IPS DF 19.7 (cell line): ENCODE measurements at places on chromosomes 6 and 20.

GRCh38 chr6:29552512-29553051 is 7.0 kb downstream of the UBD start:
- no peak for DNase-seq

- DNase-seq, result no peak
Measured at GRCh38 chr20:42051921-42052320, 433.7 kb upstream of the CHD6 start.

DNA sequence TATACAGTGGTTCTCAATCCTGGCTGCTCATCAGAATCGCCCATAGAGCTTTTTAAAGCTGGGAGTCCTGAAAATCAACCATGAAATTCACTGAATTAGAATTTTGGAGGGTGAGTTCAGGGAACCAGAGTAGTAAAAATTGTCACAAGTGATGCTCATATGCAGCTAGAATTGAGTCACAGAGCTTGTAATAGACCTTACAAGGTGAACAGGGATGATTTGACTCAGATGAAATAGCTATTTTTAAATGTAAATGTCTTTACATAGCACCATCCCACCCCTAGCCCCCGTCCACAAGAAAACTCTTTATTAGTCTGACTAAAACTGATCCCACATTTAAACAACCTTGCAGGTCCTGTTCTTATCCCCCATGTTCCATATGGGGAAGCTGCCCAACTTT is 531.7 kb downstream of the LMBRD1 start:
- DNase-seq, result no peak

DNA sequence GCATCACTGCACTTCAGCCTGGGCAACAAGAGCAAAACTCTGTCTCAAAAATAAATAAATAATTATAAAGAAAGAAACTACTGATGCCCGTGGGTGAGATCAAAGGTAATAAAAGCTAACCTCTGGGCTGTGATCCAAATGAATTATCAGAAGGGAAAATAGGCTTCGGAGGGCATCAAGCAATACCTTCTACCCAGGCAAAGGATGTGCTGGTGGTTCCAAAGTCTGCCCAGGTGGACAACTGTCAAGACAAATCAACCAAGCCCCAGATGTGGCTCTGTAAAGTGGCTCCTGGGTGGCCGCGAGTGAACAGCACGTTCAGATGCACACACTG is 95.6 kb downstream of the SCML4 start:
- DNase-seq, result no peak

DNA sequence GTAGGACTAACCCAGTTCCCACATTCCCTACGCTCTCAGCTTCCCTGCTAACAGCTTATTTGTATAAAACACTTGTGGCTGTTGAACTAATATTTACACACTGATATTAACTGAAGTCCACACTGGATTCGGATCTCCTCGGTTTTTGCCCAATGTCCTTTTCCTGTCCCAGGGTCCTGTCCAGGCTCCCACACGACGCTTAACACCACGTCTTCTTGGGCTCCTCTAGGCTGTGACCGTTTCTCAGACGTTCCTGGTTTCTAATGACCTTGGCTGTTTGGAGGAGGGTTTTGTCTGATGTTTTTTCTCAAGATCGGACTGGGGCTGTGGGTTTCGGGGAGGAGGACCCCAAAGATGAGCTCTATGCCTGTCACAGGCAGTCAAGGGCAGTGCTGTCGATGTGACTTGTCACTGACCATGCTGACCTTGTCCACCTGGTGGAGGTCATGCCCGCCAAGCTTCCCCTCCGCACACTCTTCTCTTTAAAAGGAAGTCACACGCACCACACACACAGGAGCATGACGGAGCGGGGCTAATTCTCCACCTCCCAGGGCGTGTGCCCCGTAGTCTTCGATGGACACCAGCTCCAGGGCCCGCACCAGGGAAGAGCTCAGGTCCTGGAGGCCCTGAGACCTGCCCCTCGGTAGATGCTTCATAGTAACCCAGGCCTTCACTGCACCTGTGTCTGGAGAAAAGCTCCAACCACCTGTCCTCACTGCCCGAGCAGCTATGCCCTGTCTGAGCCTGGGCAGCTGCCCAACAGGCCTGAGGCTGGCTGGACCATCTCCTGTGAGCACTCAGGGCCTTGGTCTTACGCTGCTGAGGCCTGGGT is 72.0 kb downstream of the TTLL2 start:
- DNase-seq, result no peak

GRCh38 chr6:168149015-168149414 is 70.0 kb upstream of the FRMD1 start:
- no peak for DNase-seq
